ENCODE measurements at places on chromosomes 16 and 17.
A peak's percentile ranks its signal among the peaks of the same experiment; 100 is the strongest.

- no peak for DNase-seq
Observed at GRCh38 chr17:68605914-68606313, 4.7 kb upstream of the FAM20A start.

DNA sequence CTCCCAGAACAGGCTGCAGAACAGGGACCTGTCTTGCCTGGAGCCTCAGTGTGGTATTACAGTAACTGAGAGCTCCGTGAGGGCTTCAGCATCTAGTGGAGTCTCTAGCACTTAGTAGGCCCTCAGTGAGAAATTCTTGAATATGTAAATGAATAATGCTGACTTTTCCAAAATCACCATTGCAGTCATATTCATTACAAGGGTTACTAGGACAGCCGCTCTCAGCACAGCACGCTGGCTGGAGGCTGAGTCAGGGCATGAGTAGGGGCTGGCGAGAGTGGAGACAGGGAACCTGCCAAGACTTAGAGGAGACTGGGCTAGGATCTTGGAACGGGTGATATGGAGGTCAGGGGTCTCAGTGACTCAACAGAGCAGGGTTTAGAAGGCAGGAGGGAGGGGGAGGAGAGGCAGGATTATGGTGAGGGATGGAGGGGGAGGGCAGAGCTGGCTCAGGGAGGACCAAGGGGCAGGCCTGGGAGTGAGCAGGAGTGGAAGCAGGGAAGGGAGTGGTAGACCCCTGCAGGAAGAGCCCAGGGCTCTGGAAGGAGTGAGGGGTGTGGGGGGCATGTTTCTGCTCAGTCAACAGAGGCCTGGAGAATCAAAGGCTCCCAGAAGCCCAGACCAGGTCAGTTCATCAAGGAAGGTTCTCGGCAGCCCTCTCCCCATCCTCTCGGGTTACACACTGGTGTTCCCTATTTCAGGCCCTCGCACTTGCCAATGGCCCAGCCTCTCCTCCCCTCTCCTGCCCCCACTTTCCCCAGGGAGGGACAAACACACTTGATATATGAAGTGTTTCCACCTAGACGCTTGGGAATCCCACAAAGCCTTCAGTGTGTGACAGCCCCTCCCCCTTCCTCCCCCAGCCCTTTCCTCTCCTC, 42.3 kb downstream of the FZD2 start:
- peak; percentile 89 for DNase-seq

GRCh38 chr17:67434061-67434525, 57.0 kb downstream of the PITPNC1 start:
- DNase-seq, result no peak

GRCh38 chr16:496097-496886, 31.2 kb upstream of the CAPN15 start:
- no peak for DNase-seq

GRCh38 chr16:1220098-1220728, 4.9 kb downstream of the TPSG1 start:
- DNase-seq, result no peak

DNA sequence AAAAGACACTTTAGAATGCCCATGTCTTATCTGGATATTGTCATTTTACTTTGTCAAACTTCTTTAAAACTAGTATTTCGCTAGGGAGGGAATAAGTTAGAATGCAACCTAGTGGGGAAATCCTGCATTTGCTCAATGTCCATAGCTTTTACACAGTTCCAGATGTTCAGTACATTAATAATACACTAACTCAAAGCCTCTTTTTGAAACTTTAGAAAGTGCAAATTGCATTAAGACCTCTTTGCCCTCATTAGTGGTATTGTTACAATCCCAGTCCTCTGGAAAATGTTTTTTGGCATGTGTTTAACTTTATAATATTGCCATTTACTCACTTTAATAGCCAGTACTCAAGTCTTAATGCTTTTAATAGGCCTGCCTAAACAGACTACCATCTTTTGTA, 106.8 kb downstream of the BRIP1 start:
- no peak for DNase-seq

DNA sequence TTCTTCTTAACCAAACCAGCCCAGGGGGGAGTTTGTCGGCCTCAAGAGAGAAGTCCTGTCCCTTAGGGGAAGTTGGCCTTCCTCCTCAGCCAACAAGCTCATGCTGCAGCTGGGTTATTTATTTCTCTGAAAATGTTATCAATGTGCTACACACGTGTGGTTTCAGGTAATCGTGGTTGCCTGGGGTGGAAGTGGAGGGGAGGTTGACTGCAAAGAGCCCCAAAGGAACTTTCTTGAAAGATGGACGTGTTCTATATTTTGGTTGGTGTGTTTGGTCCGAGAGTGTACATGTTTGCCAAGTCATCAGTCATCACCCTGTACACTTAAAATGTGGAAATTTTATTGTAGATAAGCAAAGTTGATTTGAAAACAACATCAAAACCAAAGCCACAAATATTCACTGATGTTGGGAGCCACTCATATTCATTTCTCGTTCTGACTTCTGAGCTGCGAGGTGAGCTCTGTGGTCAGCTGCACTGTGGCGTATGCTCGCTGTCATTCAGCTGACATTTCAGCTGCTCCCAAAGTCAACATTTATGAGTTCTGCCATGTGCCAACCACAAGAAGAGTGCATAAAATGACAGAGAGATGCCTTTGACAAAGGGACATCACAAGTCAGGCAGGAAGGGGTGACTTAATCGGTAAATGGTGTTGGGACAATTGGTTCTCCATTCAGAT, 26.5 kb upstream of the ADGRG1 start:
- peak; percentile 10 for DNase-seq

- DNase-seq, result peak; percentile 26
Observed at GRCh38 chr17:38448208-38448771, 20.0 kb downstream of the ARHGAP23 start.

DNA sequence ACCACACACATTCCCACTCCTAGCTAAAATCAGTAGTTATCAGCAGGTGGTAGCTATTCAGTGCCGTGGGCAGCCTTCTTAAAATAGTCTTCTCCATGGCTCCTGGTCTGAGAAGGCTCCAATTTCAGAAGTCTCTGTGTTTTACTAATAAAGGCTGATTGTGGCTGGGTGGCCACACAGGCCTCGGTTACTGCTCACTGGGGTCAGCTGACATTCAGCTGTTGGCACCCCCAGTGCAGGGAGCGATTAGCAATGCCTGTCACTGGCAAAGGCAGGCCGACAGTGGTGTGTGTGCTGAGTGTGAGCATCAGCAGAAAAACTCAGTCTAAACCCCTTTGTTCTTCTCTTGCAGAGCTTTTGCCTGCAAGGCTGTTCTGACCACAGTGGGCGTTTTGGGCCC, 16.6 kb upstream of the DBNDD1 start:
- no peak for DNase-seq

GRCh38 chr16:17244872-17245551, 225.7 kb downstream of the XYLT1 start:
- no peak for DNase-seq

GRCh38 chr17:57490890-57491289, 234.6 kb downstream of the MSI2 start:
- no peak for DNase-seq

DNA sequence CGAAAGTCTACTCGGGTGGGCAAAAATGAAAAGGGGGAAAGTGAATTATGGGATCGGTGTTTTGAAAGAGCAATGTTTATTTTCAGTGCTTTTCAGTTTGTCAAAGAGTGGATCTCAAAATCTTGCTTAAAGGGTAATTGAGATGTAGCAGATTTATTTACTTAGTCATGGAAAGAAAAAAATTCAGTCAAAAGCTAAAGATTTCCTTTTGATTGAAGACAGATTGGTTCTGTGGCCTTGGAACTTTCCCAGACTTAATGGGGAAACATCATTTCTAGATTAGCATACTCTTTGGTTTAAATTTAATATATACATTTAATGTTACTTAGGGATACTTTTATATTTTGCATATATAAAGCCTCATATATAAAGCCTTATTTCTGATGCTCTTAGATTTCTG, 20.6 kb downstream of the PRKAR1A start:
- DNase-seq, result no peak

DNA sequence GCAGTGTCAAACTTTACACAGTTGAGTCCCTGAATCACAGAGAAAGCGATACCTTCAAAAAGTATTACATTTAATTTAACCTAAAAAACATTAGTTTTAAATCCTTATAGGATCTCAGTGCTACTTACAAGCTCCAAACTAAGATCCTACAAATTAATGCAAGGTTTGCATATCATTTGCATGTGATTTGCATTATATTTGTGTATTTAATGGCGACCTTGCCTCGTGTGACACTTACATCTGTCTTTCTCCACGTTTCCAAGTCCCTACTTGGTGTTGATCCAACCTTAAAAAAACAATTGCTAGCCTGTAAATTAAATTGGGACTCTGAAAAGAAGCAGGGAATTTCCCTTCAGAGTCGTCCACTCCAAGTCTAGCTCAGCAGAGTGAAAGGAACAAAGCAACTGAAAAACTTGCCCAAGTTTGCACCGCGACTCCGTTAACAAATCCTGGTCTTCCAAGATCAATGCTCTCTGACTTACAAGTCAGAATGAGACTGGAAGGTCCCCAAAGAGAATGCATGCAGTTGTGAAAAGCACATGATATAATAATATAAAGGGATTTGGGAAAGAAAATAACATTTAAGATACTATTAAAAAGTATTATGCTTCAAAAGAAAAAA, 739 bp upstream of the FAM117A start:
- no peak for DNase-seq

DNA sequence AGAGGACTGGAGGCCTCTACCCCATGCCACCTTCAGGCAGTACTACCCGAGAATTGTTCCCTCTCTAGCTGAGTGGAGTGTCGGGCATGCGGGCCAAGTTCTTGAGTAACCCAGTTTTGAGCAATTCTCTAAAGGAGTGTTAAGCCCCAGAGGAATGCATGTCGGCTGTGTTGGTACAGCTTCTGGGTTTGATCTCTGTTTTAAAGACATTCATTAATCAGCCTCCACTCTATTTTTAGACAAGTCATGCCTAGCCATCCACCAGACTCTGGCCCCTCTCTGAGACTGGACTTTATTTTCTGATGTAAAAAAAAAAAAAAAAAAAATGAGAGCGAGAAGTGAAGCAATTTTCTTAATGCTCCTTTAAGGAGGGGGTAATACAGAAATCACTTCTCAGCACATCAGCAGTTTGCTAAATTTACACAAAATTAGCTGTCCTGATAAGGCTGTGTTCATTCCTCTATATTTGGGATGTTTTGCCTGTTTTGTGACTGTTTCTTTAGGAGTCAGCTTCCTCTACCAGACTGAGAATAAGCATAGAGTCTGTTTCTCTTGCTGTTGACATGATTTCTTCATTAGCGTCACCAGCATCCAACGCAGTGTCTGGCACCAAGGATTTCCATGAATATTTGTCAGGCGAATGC, 88.7 kb downstream of the AXIN2 start:
- DNase-seq, result no peak

GRCh38 chr17:7886227-7887037, 2.2 kb upstream of the CHD3 start:
- DNase-seq, result no peak

DNA sequence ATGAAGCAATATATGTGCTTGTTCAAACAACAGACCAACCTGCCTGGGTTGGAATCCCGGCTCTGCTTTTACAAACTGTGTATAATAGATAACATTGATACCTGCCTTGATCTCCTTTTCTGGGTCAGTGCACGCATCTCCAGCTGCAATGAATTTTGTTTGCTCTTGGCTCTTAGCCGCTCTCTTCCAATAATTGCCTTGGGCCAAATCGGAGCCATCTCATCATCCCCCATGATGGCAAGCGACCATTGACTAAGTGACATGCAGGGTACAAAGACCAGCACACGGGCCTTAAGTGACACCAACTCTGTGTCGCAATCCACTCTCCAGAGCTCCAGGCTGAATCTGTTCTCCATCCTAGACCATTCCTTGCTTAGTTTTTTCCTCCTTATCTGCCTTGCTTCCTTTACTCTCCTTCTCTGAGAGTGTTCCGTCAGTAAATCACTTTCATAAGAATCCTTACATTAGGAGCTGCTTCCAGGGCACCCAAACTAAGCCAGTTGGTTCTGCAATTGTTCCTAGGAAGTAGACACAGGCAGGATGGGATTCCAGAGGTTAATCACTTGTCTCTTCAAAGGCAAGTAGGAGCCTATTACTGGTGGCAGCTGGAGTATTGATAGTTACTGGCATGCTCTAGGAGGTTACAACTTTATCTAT, 134.2 kb downstream of the ABCA8 start:
- DNase-seq, result no peak
